Upper lobe of left lung (tissue), 6 donors: ENCODE measurements at places on chromosomes 16 and 17. TPM values are rescaled to one million over a fixed set of nuclear protein-coding genes. Genes with fewer than 3 reads are reported as not detected.

- H3K27ac ChIP-seq = no peak overlapping the region
- H3K4me1 ChIP-seq = no peaks in the 10 kb centered on the region
- no peak for DNase-seq
- no peaks in the 10 kb centered on the region for H3K36me3 ChIP-seq
- H3K4me3 ChIP-seq = no peak overlapping the region
Measured at GRCh38 chr17:49546546-49547535, 28.8 kb upstream of the NXPH3 start.

DNA sequence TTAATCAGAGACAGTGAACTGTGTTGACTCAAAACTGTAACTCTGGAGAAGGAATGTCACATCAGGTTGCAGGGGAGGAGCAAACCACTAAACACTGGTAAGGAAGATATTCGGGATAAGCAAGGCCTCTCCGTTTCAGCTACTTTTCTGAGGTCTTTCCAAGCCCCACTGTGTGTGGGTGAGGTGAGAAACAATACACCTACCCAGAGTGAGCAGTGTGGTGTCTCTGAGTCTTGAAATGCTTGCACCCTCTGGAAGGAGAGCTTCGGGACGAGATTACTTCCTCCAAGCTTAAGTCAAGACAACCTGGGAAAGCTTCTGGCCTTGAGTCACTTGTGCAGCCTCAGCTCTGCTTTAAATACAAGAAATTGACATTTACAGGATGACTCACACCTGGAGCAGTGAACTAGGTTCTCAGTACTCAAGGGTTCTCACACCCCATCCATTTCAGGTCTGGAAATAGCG, 2.5 kb upstream of the MAP3K14 start:
- H3K27ac ChIP-seq = peak overlapping the region; percentile 57
- peaks cover 56% of the 10 kb centered on the region for H3K4me1 ChIP-seq
- H3K36me3 ChIP-seq = no peaks in the 10 kb centered on the region
- no peak overlapping the region for H3K4me3 ChIP-seq
- no peaks in the 10 kb centered on the region for H3K27me3 ChIP-seq
- DNase-seq = peak; percentile 54

DNA sequence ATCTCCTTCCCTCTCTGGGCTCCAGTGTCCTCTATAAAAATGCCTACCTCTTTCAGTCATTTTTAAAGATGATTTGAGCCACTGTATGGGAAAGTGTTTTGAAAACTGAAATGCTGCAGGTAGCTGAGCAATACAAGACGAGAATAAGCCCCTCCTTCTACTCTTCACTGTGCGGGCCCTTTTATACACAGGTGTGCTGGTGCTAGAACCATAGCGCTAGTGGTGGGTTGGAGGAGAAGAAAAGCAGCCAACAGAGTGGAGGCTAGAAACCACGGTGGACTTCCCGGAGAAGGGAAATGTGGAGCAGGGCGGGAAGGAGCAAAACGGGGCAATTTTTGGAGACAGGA, 58.2 kb upstream of the DLX4 start:
- peaks cover 3% of the 10 kb centered on the region for H3K27me3 ChIP-seq
- DNase-seq = no peak
- H3K4me1 ChIP-seq = peaks cover 11% of the 10 kb centered on the region
- no peaks in the 10 kb centered on the region for H3K36me3 ChIP-seq

GRCh38 chr17:59345476-59345875, 14.0 kb downstream of the YPEL2 start:
- no peak overlapping the region for H3K4me3 ChIP-seq
- H3K27ac ChIP-seq = no peak overlapping the region
- H3K4me1 ChIP-seq = peaks cover 21% of the 10 kb centered on the region
- H3K27me3 ChIP-seq = no peaks in the 10 kb centered on the region

DNA sequence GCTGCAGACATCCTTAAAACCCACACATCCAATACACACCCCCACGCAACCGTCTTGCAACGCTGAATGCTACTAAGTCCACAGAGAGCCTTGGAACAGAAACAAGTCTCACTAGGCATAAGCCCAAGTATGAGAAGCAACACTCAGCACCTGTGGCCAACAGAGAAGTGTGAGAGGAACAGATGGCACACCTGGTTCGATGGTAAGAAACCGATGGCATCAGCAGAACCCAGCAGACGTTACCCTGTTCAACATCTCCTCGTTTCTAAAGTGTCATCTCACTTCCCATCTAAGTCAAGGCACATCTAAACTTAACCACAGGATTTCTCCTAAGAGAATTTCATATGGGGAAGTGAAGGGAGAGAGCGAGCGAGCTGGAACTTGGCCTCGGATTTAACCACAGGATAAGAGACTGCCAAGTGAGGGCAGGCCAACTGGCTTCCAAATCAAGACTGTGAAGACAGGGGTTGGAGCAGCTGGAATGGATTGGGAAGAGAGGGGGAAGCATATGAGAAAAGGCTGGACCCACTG, 41.0 kb downstream of the NXPH3 start:
- H3K36me3 ChIP-seq = peaks cover 31% of the 10 kb centered on the region
- no peak for DNase-seq

Gene TMEM220
- total RNA-seq = 6.7 TPM
